Osteocyte (in vitro differentiated cells): ENCODE measurements at places on chromosomes 11 and 22. TPM values are rescaled to one million over a fixed set of nuclear protein-coding genes. Genes with fewer than 3 reads are reported as not detected.

DNA sequence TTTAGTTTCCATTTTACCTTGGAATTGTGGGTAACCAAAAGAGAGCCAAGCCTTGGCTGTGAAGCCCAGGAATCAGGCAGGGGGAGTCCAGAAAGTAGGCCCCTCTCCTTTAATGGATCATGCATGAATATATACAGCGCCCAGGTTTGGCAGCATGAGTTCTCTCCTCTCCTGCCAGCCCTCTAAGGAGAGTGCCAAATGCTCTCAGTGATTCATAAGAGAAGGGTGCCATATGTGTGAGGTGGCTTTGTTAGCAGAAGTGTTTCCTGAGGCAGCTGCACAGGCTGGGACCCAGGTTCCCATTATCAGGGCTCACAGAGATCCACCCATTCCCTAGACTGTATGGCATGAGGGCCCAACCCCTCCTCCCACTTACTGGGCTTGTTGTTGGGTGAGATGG lies 52.3 kb upstream of the SCUBE2 start:
- DNase-seq: no peak

DNA sequence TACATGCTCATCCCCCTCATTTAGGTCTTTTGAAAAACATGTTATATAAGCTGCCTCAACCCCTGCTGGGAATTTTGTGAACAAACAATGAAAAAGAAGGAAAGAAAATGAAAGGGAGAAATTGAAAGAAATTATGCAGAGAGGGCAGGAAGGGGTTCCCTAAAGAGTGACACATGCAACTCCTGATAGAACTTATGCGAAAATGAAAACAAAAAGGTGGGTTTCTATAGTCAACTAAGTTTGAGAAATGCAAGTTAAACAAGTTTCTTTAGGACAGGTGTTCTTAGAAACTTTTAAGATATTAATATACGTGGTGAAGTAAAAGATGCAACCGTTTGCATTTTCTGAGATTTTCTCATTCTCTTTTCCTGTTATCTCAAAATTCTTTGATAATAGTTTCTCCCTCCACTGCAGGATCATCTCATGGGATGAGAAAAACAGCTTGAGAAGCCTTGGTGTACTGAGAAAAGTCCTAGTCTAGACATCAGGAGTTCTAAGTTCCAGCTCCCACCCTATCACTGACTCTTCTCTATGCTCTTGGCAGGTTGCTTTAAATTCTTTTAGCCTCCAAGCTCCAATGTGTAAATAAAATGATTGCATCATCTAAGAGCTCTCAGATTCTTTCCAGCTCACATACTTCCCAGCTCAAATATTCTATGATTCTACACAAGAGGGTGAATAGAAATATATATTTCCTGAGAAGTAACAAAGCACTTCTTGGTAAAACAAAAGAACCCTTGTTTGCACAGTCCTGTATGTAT lies 109.2 kb downstream of the FAM76B start:
- no peak for DNase-seq

DNA sequence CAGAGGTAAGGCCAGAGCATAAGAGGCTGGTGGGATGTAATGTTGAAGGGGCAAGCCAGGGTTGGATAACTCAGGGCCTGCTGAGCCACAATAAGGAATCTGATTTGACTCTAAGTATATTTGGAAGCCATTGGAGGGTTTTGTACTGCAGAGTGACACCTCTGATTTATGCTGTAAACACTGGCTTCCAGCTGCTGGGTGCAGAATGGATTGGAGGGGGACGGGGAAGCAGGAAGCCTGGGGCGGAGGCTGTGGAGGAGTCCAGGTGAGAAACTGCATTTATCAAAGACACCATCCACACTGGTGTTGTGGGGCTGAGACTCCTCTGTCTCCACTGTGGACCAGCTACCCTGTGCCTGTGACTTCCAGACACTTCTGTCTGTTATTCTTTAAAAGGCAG lies 26.8 kb downstream of the MIAT start:
- DNase-seq: no peak

- no peak for DNase-seq
Observed at GRCh38 chr22:22955866-22956535, 68.4 kb downstream of the IGLL5 start.

The BTG4 gene
- not detected in 2 replicates for total RNA-seq
